Esophagus squamous epithelium (tissue), 5 donors: ENCODE measurements at places on chromosomes 2 and 18.

DNA sequence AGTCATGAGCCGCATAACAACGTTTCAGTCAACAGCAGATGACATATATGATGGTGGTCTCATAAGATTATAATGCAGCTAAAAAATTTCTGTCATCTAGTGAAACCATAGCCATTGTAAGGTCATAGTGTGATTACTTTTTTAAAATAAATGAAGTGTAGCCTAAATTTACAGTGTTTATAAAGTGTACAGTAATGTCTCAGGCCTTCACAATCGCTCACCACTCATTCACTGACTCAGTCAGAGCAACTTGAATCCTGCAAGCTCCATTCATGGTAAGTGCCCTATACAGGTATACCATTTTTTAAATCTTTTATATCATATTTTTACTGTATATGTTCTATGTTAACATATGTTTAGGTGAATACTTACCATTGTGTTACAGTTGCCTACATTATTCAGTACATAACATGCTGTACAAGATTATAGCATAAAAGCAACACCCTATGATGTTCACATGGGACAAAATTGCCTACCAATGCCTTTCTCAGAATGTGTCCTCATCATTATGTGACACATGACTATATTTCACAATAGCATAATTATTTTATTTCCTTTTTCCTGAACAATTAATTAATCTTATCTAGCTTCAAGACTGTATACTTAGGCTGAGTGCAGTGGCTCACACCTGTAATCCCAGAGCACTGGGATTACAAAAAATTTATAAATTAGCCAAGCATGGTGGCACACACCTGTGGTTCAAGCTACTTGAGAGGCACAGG lies 1115.9 kb upstream of the ZEB2 start:
- DNase-seq = no peak

DNA sequence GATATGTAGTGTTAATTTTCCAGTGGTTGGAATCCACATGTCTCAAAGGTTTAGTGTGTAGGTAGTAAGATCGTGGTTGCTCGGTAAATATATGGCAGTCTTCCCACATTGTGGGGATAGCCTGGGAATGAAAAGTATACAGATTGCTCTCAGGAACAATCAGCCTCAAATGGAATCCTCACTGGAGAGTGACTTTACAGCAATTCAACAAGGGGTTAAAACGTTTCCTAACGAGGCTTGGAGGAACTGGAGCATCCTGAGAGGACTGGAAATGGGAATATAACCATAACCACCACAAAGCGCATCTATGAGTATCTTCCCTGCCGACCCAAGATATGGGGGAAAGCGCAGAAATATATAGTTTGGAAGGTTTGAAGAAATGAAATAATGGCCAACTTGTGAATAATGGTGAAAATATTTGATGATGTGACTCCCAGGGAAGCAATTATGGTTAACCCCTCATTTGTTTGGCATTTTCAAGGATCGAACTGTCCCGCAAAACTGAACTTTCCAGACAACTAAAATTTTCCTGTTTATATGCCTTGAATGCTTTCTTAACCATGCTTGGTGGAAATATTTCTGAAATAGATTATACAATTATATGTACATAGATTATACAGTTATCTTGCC lies 100.7 kb upstream of the FOSL2 start:
- DNase-seq = no peak

DNA sequence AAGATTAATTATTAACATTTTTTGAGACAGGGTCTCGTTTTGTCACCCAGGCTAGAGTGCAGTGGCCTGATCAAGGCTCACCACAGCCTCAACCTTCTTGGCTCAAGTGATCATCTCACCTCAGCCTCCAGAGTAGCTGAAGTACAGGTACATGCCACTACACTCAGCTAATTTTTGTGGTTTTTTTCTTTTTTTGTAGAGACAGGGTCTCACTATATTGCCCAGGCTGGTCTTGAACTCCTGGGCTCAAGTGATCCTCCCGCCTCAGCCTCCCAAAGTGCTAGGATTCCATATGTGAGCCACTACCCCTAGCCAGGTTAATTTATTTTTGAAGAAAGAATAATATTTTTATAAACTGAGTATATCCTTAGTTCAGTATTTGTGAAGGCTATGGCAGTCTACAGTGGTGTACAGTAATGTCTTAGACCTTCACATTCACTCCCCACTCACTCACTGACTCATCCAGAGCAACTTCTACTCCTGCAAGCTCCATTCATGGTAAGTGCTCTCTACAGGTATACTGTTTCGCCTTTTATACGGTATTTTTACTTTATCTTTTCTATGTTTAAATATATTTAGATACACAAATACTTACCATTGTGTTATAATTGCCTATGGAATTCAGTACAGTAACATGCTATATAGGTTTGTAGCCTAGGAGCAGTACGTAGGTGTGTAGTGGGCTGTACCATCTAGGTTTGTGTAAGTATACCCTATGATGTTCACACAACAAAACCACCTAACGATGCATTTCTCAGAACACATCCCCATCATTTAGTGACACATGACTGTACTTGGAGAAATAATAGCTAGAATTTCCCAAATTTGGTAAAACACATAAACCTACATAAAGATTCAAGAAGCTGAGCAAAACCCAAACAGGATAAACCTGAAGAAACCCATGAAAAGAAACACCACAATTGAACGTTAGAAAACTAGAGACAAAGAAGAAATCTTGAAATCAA lies 38.6 kb downstream of the MGAT4A start:
- DNase-seq = no peak

DNA sequence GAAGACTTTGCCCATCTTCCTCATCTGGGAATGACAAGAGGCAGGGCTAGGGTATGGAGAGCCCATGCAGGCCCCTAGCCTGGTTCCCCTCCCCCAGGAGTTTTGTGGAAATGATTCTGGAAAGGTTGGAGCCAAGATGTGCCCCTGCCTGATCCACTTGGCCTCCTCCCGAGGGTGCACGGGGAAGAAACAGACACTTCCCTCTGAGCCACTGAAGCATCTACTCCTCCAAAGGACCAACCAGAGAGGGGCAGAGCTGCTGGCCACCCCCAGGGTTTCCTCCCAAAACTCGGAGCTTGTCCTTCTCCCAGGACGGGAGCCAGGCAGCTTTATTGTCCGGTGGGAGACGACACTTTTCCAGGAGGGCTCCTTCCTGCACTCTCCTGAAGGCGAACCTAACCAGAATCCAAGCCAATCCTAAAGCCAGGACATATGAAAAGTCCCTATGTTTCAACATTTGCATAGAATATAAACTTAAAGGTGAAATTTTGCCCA lies 149.2 kb upstream of the COPS8 start:
- DNase-seq = no peak

DNA sequence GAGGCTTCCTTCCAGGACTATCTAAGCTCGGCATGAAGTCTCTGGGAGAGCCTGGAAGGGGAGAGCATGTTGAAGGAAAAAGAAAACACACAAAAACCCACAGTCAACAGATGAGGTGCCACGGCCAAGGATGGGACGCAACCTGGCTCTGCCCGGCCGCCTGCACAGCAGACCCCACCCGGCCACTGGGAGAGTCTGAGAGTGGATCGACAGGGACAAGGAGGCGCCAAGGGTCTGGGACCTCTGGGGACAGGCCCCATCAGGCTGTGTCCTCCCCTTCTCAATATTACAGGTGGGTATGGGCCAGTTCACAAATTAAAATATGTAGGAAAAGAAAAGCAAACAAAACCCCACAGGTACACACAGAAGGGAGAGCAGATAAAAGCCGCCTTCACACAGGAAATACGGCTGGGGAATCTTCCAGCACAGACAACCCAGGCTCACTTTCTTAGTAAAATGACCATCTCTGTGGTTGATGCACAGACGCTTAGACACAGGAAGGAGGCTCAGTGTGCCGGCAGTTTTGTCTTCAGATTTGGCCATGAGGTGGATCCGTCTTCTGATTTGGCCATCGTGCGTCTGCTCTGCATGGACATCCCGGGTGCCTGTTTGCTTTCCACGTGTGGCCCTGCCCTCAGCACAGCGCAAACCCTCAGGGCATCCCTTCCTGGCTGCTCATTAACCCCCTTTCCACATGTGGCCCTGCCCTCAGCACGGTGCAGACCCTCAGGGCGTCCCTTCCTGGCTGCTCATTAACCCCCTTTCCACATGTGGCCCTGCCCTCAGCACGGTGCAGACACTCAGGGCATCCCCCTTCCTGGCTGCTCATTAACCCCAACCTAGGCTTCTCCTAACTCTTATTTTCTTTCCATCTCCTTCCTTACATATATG lies 138.4 kb downstream of the EIPR1 start:
- DNase-seq = no peak

DNA sequence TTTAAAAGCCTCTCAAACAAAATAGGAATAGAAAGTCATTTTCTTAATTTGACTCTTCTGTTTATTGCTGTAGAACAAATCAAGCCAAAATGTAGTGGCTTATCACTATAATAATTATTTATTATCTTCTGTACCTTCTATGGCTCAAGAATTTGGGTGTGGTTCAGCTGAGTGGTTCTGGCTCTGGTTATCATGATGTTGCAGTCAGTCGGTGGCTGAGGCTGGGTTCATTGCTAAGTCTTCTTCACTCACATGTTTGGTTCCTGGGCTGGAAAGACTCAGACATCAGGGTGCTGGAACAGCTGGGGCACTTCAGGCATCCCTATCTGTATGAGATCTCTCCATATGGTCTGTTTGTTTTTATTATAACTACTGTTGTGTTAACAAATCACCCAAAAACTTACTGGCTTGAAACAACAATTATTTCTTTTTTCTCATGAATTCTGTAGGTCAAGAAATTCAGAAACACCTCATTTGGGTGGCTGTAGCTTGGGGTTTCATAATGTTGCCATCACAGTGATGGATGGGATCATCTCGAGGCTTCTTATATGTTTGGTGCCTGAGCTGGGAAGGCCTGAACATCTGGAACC lies 242.6 kb upstream of the FBXO11 start:
- no peak for DNase-seq

- DNase-seq = no peak
These were observed 63.6 kb downstream of the CLHC1 start for GRCh38 chr2:55168221-55169154.

DNA sequence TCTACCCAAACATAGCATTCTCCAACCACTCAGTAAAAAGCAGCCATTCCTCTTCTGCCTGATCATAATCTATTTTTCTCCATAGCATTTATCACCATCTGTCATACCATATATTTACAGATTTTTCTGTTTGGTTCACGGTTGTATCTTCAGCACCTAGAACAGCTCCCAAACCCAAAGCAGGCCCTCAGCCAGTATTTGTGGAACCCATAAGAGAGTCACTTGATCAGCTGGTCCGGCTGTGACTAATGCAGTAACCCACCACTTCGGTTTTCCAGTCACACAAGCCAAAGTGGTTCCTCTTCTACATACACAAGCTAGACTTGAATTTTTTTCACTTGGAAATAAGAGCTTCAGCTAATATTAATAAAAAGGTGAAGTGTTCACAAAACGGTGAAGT lies 511.6 kb upstream of the CELF4 start:
- no peak for DNase-seq

- no peak for DNase-seq
These were observed 81.3 kb downstream of the LIMS1 start for GRCh38 chr2:108615480-108616090.

GRCh38 chr2:45741161-45741850 lies 89.8 kb downstream of the PRKCE start:
- DNase-seq = no peak

DNA sequence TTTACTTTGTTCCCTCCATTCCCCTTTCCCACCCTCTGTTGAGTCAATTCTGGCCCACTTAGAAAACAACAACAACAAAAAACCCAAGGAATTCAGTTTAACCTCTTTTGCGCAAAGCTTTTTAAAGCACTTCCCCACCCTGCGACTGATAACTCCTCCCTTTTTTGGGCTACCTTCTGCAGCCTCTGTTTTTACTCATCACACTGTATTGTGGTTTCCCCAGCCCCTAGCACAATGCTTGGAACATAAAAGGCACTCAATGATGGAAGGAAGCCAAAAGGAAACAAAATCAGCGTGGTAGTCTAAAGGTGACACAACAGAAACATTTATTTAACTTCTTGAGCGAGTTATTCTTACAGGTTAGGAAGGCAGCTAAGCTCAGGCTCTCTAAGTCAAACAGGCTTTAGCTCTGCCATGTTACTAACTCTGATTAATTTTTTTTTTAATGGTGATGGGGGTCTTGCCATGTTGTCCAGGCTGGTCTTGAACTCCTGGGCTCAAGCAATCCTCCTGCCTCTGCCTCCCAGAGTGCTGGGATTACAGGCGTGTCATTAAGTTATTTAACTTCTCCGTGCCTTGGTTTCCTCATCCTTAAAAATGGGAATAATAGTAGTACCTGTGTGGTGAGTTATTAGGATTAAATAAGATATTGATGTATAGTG lies 1.3 kb downstream of the CEP68 start:
- no peak for DNase-seq

DNA sequence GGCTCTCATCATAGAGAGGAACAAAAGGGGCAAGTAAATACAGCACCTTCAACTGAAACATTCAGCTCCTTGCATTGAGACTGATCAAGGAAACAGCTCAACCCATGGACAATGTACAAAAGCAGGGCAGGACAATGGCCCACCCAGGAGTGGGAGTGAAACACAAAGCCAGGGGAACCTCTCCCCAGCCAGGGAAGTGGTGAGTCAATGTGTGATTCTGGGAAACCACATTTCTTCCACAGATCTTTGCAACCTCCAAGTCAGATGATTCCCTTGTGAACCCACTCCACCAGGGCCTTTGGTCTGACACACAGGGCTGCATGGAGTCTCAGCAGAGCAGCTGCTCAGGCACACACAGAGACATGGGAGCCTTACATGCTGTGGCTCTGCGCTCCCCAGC lies 294.5 kb downstream of the NR4A2 start:
- no peak for DNase-seq

DNA sequence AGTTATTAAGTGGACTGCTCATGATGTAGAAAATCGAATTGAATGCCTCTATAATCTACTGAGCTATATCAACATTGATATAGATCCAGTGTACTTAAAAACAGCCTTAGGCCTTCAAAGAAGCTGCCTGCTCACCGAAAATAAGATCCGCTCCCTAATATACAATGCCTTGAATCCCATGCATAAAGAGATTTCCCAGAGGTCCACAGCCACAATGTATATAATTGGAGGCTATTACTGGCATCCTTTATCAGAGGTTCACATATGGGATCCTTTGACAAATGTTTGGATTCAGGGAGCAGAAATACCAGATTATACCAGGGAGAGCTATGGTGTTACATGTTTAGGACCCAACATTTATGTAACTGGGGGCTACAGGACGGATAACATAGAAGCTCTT lies 2.0 kb downstream of the KLHL23 start:
- no peak for DNase-seq

DNA sequence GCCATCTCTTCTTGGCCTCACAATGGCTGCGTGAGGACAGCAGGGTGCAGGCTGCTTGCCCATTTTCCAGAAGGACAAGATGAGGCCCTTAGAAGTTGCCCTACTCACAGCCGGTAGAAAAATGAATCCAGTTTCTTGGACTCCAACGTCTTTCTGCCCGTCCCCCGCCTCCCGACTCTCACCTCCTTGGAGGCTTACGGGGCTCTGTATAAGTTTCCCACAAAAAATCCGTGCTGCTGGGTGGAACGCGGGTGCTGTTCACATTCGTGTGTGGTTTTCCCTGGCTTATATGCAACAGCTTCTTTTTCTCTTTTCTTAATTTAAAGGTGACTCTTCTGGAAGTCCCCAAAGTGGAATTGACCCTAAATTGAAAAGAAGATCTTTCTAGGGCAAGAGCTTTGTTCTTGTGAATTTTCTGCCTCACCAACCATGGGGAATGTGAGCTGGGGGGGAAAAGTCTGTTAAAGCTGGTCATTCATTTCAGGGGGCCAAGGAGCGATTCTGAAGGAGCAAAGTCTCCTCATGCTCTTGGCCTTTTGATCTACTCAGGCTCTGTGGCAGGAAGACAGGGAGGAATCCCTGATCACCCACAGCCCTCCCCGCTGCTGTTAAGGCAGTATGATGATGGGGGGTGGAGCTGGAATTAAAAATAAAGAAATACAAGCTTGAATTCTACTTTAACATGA lies 51.3 kb downstream of the DDX1 start:
- no peak for DNase-seq
